ENCODE measurements at places on chromosomes 1 and 21.

DNA sequence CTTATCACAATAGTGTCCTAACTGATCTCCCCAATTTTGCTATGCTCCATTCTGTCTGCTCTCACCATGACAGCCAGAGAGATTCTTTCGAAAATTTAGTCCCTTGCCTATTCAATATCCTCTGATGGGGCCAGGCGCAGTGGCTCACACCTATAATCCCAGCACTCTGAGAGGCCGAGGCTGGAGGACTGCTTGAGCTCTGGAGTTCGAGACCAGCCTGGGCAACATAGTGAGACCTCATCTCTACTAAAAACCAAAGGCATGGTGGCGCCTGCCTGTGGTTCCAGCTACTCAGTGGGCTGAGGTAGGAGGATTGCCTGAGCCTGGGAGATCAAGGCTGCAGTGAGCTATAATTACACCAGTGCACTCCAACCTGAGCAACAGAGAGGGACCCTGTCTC lies 16.1 kb upstream of the PDZK1IP1 start:
- DNase-seq: no peak

GRCh38 chr1:6418668-6419396 lies 887 bp downstream of the HES2 start:
- DNase-seq: no peak

DNA sequence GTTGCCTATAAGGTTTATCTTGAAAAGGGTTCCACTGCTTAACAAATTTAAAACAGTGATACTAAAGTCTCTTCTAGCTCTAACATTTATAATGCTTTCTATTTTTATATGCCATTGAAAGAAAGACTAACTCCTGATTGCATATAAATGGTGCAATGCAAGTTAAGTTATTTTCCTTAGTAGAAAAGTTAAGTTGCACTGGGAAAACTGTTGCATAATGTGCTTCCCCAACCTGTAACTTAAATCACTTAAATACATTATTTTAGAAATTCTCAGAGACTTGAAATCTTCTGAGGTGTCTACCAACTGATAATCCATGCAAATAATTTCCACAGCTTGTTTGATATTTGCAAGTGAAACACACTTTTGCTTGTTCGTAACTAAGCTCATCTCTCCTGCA lies 175.0 kb upstream of the HMCN1 start:
- DNase-seq: no peak

DNA sequence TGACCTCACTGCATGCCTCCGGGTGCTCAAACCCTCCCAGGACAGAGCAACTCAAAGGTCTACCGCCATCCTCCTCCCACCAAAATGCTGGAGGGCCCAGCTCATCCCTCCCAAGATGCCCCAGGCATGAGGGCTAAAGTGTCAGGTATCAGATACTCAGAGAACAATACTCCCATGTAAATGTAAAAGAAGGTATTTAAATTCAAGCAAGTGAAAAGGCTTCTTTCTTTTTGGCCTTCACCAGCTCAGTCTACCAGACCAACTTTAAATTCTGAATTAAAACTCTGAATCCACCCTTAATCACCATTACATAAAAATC lies 3.0 kb downstream of the PARP1 start:
- DNase-seq: no peak

DNA sequence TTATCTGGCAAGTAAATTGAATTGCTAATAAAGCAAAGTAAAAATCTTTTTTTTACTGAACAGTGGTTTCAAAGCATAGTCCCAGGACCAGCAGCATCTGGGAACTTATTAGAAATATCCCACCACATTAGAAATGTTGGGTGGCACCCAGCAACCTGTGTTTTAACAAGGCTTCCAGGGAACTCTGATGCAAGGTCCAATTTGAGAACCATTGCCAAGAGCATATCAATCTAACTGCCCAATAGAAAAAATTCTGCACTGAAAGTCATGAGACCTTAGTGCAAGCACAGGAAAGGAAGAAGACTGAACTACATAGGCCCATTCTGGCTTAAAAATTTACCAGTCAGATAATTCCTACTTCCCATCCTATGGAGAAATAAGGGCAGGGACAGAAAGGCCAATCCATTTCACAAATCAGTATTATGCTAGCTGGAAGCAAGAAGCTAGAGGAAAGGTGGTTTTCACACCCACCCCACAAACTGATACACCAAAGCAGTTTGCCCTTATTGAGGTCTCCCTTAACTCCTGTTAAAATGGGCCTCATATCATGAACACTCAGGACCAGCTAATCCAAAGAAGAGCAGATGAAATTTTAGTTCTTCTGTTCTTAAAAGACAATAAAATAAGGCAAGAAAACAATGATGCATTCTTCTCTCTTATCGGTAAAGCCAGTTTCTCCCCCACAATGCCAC lies 17.5 kb upstream of the C1orf105 start:
- no peak for DNase-seq

All from AG04449 (cell line).